ENCODE measurements at places on chromosomes 6 and 20.

- no peak for DNase-seq
Observed at GRCh38 chr6:51983564-51983963, 103.8 kb downstream of the PKHD1 start.

- DNase-seq, result no peak
Observed at GRCh38 chr20:58864346-58864745, 11.8 kb downstream of the GNAS start.

GRCh38 chr6:87724983-87725811, 23.2 kb upstream of the AKIRIN2 start:
- DNase-seq, result no peak

DNA sequence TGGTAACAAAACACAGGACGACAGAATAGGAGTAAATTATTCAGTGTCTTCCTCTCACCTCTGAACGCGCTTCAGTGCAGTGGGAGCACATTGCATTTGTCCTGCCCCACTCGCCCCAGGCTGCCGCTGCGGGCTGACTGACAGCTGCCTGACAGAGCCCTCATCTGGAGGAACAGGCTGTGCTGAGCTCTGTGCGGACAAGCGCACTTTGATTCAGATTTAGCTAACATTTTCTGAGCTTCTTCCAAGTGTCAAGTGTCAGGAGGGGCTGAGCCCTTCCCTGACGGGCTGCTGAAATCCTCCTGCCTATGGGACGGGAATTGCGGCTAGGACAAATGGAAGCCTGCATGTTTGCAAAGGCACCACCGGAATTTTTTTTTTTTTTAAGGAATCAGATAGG, 383.0 kb upstream of the CDH4 start:
- no peak for DNase-seq

GRCh38 chr6:109174916-109175315, 79.6 kb downstream of the CEP57L1 start:
- DNase-seq, result no peak

GRCh38 chr20:54292185-54292584, 84.3 kb downstream of the PFDN4 start:
- no peak for DNase-seq

DNA sequence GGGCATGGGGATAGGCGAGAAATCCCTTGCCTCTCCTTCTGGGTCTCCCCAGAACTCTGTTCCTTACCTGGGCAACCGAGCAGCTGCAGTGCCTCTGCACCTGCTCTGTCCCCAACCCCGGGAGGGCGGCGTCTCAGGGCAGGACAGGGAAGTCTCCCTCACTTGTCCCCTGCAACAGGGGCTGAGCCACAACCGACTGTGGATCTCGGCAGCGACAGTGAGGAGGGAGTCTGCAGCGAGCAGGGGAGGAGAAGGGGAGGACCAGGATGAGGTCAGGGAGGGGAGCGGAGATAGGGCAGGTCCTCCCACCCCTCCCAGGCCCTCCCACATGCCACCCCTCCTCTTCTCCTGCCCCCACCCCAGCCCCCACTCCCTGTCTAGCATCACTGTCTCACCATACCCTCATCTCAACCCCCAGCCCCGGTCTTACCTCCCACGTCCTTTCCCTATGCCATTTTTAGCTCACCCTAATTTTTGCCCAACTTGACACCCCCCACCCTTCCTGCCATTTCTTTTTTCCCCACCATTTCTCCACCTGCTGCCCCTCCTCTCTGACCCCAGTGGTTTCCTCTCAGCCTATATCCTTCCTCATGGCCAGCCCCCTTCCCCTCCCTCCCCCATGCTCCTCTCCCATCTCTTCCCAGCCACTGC, at the start of gene TNXB:
TSS of gene TNXB (minus strand) at position 225 of the 651 bp plus-strand sequence. CDS start 11,140 bp downstream, outside the sequence.
- DNase-seq, result no peak

DNA sequence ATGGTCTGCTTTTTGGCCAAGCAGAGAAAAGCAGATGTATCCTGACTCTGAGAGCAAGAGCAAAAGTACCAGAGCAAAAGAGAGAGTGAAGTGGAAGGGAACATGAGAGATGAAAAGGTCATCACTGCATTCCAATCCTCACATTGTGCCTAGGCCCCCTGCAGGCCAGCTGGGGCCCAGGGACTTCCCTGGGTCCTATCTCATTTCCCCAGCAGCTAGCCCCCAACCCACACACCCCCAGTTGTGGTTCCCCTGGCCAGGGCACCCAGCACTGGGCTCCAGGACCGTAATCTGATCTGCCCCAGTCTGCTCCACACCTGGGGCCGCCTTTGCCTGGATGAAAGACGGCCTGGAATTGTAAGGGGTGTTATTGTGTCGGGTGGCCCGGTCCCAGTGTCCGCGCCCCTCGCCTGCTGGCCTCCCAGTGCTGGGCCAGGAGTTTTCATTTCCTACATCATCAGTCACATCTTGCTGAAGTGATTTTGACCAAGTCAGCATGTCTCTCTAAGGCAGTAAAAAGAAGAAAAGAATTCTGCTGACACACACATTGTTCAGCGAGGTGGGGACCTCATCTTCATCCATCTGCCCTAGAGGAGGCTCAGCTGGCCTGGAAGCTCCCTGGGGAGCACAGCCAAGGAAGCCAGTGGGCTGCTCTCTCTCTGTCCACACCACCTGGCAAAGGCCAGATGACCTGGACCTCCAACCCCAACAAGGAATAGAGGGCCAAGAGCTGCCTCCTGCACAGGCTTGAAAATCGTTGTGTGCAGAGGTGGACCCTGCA, 4.0 kb upstream of the BMP7 start:
- no peak for DNase-seq

All from brain pericyte (primary cell).